Prostate gland (tissue), 2 donors: ENCODE measurements at places on chromosomes 2 and 18.

DNA sequence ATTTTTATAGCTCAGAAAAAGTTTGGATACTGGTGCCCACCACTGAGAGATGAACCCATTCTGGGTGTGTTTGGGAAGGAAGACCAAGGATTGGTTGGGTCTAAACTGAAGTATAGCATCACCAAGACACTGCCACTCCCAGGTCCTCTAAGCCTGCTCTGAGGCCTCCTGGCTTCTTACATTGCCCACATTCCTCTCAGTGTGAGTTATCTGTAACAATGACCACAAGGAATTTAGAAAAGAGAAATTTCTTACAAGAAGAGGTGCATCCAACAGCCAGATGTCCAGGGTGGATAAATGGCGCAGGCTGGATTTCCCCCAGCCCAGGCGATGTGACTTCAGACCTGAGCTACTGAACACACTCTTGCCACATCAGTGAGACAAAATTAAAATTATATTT lies 1.6 kb upstream of the GPR45 start:
- DNase-seq = no peak

DNA sequence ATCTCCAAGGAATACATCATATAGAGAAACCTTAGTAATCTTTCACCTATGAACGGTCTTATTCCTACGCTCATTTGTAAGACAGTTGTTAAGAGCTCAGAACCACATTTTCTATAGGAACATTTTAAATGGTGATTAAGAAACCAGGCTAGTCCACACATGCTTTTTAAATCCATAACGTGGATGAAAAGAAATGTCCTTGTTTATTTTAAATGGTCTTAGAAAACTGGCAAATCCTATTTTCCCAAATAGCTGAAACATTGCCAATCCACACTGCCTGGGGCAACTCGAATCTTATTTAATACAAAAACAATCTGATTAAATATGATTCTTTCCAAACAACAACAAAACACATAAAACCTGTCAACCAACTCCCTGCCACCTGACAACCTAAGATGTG lies 23.7 kb downstream of the METTL8 start:
- no peak for DNase-seq

GRCh38 chr2:191638079-191638801 lies 39.7 kb upstream of the NABP1 start:
- no peak for DNase-seq

DNA sequence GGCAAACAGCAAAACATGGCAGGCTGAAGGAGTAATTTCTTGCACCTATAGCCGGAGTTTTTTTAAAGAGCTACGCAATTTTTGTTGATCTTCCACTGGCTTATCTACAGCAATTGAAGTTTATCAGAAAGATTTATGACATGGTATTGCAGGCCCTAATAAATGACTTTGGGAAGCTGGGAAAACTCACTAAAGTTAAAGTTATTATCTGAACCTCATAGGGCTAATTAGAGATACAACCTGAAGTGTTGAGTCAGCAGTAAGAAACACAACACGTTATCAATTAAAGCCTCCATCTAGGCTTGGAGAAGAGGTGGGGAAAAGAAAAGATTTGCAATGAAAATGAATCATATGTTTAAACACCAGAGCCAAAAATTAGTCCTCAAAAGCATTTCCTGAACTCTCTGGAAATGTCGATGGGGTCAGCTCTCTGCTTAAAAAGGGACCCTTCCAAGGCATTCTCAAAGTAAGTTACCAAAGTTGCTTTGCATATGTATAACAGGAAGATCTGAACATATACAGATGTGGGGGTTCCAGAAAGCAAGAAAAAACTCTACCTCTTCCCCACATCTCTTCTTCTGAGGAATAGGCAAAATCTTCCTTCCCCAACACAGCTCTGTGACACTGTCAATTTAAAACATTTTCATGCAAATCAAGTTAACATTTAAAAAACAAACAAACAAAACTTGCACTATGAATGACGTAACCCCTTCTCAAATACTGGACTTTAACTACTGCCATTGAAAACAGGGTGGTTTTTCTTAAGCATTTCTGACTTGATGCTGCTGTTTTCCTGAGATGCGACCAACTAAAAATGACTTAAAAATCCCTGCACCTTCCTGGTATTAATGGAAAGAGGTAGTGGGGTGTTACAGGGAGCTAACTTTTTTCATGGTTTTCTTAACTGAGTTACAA lies 915.6 kb downstream of the NRXN1 start:
- DNase-seq = no peak

GRCh38 chr2:102601730-102602129 lies 17.6 kb upstream of the SLC9A2 start:
- no peak for DNase-seq

DNA sequence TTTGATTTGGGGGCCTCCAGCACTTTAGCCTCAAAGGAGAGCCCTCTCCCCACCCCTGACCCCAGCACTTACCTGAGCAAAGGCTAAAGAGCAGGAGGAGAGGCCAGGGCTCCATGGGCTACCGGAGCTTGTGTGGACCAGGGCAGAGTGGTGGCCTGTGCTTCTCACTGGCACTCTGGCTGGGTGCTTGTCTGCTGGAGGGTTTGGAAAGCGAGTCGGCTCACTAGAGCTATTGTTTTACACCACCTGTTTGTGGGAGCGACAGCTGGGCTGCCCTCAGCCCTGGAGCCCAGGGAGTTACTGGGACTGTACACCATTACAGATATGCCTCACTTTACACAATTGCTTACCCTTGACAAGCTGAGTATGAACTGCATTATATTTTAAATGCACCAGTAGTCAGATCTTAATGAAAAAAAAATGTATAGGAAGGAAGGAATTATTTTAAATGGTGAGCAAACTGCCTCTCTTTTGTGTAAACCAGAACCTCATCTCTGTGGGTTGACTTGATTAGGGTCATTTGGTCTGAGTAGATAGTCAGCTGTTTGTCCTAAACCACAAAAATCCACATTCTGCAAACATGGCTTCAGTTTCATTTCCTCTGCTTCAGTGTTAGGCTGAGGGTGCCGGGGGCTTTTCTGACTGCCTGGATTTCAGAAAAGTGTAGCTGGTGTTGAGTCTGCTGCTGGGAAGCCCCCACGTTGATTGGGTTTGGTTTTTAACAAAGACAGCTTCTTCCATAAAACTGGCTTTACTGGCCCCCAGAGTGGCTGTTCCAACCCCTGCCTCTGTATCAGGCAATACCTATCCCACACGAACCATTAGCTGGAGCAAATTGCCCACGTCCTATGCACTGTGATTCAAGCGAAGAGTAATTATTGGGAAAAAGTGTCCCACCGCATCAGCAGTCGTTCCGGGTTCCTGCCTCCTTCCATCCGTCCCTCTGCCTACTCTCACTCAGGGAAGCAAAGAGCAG lies at the start of gene CHRNA1:
Gene CHRNA1 (minus strand): TSS at position 193 of the 976 bp plus-strand sequence. CDS start 78 bp downstream, at position 115.
- no peak for DNase-seq

GRCh38 chr2:189168856-189169499 lies 10.6 kb downstream of the COL5A2 start:
- DNase-seq = no peak

- no peak for DNase-seq
Observed at GRCh38 chr18:22191923-22192322, 22.5 kb downstream of the GATA6 start.

DNA sequence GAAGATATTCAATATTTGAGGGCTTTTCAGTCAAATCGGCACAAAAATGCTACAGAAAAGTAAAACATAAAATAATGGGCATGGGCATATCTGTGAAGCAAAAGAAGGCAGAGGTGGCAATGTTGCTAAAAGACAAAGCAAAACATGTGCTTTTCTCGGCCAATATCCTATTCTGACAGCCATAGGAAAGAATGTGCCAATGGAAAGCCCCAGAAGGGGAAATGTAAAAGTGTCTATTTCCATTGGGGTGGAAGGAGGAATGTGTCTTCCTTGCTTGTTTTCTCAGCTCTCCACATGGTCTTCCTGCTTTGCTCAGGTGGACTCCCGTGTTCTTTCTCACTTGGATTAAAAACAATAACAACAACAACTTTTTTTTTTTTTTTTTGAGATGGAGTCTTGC lies 13.7 kb upstream of the PER2 start:
- no peak for DNase-seq

DNA sequence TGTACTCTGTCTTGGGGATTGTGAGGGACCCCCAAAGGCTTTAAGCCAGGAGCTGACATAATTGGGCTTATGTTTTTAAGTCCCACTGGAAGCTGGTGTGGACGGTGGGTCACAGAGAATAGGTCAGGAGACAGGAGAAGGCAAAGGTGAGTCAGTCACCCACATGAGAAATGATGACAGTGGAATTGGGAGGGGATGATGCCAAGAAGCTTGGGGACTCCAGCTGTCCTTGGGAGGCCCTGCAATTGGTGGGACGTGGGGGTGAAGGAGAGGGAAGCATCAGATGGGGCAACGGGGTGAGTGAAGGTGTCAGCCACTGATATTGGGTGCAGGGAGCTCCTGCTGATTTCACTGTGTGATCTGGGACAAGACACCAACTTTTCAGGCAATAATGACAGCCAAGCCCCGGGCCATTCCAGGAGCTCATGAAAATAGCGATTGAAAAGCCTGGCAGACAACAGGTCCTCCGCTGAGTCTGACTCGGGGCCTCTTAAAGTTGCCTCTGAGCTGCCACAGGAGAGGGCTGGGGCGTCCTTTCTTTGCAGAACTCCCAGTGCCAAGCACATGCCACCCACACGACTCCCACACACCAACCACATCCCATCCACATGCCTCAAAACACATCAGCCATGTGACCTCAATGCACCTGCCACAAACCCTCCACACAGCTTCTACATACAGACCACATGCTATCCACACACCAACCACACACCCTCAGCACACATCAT lies 13.4 kb downstream of the TNS1 start:
- no peak for DNase-seq

DNA sequence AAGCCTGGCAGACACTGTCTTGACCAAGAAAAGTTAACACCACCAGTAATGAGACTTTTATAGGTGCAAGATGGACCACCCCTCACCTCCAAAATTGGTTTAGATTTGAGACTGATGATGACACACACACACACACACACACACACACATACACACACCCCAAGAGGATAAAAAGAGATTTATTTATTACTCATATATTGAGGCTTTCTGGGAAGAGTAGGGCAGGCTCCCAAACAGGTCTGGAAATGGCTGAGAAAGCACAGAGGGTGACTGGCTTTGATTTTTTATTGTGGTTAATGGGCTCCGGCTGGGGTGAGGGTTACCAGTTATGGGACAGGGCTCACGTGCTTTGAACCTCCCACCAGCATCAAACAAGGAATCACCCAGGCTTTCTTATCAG lies 54.2 kb upstream of the ADAM23 start:
- DNase-seq = no peak

- DNase-seq = no peak
Observed at GRCh38 chr2:123157016-123157415, 868.1 kb upstream of the CNTNAP5 start.

DNA sequence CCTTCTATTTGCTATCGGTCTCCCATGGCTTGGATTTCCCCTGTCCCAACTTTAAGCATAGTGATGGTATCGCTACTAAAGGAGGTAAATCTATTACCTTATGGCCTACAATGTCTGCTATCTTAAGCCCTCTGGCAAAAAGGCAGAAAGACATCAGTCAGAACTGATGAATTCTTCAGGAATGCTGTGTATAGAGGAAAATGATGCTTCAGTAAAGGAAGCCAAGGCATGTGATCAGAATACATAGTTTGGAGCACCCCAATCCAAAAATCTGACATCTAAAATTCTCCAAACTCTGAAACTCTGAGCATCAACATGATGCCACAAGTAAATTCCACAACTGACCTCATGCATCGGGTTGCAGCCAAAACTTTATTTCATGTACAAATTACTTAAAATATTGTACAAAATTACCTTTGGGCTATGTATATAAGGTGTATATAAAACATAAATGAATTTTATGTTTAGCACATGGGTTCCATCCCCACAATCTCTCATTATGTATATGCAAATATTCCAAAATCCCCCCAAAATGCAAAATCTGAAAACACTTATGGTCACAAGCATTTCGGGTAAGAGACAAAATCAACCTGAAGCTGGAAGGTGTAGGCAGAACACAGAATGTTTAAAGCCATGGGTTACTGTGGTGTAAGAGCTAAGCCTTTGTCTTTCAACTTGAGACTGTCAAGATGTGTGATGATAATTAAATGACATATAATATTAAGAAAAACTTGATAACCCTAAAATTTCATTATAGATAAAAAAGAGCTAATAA lies 66.2 kb downstream of the CUL3 start:
- DNase-seq = no peak

- DNase-seq = no peak
Observed at GRCh38 chr2:119227346-119227745, 3.7 kb downstream of the STEAP3 start.

DNA sequence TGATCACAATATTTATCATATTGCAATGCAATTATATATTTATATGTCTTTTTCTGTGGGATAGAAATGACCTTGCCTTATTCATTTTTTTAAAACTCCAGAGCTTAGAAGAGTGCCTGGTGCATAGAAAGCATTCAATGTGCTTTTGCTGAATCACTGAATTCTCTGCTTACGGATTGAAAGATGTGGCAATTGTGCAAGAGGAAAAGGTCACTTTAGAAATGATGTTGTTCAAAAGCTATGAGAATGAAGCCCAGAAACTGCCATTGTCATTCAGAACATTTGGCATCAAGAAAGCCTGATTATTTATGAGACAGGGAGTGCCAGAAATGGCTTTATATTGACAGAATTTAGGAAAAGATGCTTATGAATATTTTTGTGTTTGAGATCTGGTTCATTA lies 678.6 kb upstream of the CDH2 start:
- no peak for DNase-seq

GRCh38 chr18:78984941-78985784 lies 5.5 kb downstream of the SALL3 start:
- DNase-seq = no peak

DNA sequence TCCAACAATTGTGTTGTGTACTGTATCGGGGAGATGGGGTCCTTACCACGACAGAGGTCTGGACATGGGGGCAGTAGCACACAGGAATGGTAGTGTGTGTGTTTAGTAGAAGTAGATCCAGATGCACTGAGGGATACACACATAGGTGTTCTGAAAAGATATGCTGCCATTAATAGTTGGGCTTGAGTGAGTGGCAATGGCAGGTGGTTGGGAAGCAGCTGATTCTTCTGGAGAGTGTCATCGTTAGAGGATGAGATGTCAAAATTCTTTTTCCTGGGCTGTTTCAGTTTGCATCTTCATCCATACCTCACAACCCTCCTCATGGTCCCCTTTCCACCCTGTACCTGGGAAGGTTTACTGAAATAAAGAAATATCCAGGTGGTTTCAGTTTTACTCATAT lies 66.6 kb downstream of the UGGT1 start:
- no peak for DNase-seq

GRCh38 chr2:233381638-233381995 lies 27.3 kb downstream of the DGKD start:
- no peak for DNase-seq

DNA sequence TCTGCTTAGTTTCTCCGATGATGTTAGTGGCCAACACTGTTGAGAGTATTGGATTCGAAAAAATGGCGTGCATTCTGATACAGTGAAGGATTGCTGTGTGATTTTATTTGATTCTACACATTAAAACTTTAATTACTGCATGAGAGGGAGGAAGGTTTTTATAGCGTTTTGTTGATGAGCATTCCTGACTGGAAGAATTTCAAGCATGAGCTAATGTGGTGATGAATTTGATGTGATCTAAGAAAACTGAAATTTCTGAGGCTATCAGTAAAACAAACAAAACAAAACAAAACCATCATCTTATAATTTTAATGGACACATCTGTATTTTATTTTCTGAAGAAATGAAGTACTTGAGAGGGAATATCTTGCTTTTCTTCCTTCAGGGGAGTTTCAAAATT lies 59.6 kb downstream of the ITGB6 start:
- no peak for DNase-seq

- DNase-seq = no peak
Observed at GRCh38 chr2:71699428-71699827, 246.1 kb downstream of the DYSF start.
